ENCODE measurements at places on chromosomes 4 and X. TPM values are rescaled to one million over a fixed set of nuclear protein-coding genes. Genes with fewer than 3 reads are reported as not detected.

Gene SNX25
- polyA plus RNA-seq = 7.6 TPM

Gene ODAPH
- not detected for polyA plus RNA-seq

Gene XK
- polyA plus RNA-seq = not detected

Gene CHRNA9
- polyA plus RNA-seq = not detected

Gene UGT2B17
- polyA plus RNA-seq = not detected

Gene RNF128
- not detected for polyA plus RNA-seq

DNA sequence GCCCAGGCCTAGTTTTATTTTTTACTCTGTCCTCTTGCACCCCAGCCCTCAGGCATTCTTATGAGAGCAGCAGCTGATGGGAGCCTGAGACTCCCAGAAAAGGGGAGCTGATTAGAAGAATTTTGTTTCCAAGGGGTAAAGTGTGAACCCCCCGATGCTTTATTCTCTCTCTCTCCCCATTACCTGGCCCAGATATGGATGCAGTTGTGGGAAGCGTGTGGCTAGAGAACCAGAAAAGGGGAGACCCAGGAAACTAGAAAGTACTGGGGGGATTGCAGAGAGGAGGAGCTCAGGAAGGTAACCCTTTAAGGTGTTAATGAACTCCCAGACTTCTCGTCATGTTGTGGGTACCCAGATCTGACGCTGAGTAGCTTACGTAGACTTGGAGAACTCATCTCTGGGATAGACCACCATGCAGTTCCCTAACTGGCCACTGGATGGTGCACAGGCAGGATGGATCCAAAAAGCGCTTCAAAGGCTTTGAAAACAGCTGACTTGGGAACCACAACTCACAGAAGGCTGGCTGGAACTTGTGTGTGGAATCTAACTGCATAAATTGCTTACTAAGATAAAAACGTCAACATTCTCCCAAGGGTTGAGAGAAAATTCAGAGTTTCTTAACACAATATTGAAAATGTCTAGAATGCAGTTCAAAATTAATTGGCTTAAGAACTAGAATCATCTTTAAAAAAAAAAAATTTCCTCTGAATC is 64.7 kb downstream of the TBC1D14 start:
- DNase-seq = peak; percentile 82

GRCh38 chrX:108468486-108468885 is 28.8 kb downstream of the COL4A5 start:
- no peak for DNase-seq

- no peak for DNase-seq
Observed at GRCh38 chrX:144566592-144566991, 680.7 kb upstream of the SPANXN1 start.

- DNase-seq = no peak
Observed at GRCh38 chrX:21711129-21711847, 46.6 kb downstream of the SMPX start.

- DNase-seq = peak; percentile 19
Observed at GRCh38 chrX:102515975-102516941, at the start of gene TMSB15A. Gene TMSB15A, minus strand, starts transcription at chrX:102516739.

- no peak for DNase-seq
Observed at GRCh38 chrX:18617407-18617750, 54.5 kb downstream of the RS1 start.

DNA sequence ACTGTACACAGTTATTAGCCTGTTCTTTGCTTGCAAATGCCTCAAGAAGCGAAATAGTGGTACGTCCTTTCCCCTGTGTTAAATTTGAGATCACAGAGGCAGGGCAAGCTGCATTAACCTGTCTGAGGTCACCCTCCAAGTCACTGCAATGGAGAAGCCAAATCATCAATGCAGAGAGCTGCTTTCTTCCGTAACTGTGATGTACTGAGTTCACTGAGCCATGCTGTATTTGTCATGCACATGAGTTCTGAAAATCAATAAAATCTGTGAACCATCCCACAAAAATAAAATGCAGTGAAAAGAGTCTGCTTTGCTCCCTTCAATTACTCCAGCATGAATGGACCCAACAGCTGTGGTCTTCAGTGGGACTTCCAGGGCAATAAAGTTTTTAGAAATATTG is 393.5 kb downstream of the KCNIP4 start:
- DNase-seq = no peak

DNA sequence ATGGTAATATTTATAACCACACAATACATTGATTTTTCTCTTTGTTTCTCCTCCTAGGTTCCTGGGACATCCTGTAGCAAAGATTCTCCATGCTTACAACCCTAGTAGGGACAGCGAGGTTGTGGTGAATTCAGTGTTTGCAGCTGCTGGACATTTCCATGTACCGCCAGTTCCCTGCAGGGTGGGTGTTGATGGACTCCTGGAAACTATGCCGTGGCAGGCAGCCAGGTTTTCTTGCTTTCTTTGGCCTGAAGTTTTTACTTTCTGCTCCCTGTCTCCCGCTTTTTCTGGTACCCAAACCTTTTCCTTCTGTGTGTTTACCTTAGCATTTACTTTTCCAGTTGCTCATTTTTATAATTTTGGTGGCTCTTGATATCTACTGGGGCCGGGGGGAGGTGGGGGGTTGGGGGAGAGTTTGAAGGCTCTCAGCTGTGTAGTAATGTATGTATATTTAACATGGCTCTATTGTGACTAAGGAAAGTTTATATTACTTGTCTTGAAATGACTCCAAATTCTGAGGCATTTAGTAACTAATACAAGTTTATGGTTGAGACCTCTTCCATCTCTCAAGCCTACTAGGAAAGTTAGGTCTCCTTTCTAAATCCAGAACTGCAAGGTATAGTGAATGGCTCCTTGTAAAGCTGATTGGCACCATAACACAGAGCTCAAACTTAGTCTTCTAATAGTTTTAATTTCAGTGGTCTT is 89.7 kb downstream of the TMEM131L start:
- DNase-seq = no peak

DNA sequence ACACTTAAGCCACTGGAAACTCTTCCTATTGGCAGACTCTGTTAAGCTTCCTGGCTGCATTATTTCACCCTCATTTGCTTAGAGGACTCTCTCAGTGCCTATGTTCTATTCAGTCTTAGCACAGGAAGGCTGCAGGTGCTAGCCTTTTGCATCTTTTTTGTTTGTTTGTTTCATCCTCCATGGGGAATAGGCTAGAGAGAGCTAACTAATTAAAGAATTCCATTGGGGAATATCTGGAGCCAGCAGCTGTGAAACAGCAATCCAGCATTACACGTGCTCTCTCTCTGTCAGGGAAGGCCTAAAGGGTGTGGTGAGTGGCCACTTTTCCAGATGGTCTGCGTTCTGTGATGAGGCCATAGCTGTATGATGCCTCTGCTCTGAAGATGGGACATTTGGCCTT is 633.6 kb downstream of the SPRY1 start:
- no peak for DNase-seq

GRCh38 chr4:15427161-15427560 is 672 bp upstream of the C1QTNF7 start:
- no peak for DNase-seq

DNA sequence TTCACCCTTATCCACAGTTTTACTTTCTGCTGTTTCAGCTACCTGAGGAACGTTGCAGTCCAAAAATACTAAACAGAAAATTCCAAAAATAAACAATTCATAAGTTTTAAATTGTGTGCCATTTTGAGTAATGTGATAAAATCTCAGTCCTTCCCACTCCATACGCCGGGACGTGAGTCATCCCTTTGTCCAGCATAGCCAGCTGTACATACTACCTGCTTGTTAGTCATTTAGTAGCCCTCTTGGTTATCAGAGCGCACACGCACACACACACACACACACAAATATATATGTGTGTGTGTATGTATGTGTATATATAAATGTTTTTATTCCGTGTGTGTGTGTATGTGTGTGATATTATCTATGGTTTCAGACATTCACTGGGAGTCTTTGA is 4.8 kb upstream of the CCSER1 start:
- no peak for DNase-seq

DNA sequence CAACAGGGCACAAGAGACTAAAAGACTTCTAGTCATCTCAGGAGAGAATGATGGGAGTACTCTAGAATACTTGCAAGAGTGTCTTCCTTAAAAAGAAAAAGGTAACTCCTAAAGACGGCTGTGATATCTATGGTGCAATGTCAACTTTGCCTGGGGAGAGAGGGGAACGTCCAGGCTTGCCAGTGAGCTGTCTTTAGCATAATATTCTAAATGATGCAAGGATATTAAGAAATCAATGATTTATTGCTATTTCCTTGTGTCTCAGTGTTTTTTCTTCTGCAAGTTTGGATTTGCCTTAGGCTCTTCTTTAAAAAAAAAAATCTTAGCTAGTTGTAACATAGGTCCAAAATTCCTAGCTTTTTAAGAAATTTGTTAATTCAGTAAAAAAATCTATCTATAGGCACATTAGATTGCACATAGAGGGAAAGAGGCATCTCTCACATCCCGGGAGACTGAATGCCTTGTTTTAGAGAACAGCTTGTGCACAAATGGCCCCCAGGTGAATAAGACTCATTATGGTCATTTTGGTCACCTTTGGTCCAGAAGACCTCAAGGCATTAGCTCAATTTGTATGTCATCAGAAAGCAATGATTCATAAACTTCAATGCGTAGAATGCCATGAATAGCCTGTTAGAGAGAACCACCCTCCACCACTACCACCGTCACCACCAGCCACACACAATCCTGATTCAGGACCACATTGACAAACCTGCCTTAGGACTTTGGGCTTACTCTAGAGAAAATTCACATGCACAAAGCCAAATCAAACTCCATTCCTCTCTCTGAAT is 104.1 kb downstream of the PALLD start:
- no peak for DNase-seq

Data from naive thymus-derived CD8-positive, alpha-beta T cell (primary cell).